Left ventricle myocardium inferior (tissue), 1 donor: ENCODE measurements at places on chromosomes 3 and 15. TPM values are rescaled to one million over a fixed set of nuclear protein-coding genes. Genes with fewer than 3 reads are reported as not detected.

Gene SSUH2
- 1.1 TPM for total RNA-seq

Gene SLC24A1
- 2.3 TPM for total RNA-seq

Gene SLTM
- total RNA-seq, result 47.8 TPM

Gene TRPM7
- 32.2 TPM for total RNA-seq

Gene ADAM10
- 74.0 TPM for total RNA-seq

Gene ANXA2
- 123 TPM for total RNA-seq

Gene SNX4
- 16.6 TPM for total RNA-seq

Gene WDR93
- total RNA-seq, result not detected

GRCh38 chr3:60578936-60579335 lies 672.3 kb downstream of the FHIT start:
- DNase-seq, result no peak

- peak; percentile 36 for DNase-seq
Measured at GRCh38 chr3:31980530-31981205, 394 bp downstream of the OSBPL10 start.

GRCh38 chr3:145124900-145125678 lies 1035.9 kb downstream of the PLOD2 start:
- no peak for DNase-seq

- no peak for DNase-seq
Measured at GRCh38 chr15:33357845-33358244, 47.1 kb downstream of the RYR3 start.

GRCh38 chr3:131360191-131360755 lies 21.3 kb upstream of the NUDT16 start:
- DNase-seq, result no peak

DNA sequence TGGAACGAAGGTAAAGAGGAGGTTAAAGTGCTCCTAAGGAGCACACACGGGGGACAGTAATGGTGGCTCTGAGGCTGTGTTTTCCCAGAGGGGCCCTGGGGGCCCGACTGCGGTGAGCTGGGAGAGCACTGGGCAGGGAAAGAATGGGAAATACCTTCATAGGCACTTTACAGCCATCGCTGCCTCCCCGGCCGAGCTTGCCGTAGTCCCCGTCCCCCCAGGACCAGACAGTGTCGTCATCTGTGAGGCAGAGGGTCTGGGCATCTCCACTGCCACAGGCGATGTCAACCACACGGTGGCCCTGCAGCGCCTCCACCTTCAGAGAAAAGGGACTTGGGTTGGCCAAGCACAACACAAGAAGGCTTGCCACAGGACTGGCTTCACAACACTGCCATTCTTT lies 32.8 kb upstream of the OCA2 start:
- no peak for DNase-seq

- DNase-seq, result no peak
Measured at GRCh38 chr3:194103505-194103904, 32.4 kb upstream of the HES1 start.

- DNase-seq, result no peak
Measured at GRCh38 chr3:13264468-13264795, 155.7 kb downstream of the NUP210 start.

DNA sequence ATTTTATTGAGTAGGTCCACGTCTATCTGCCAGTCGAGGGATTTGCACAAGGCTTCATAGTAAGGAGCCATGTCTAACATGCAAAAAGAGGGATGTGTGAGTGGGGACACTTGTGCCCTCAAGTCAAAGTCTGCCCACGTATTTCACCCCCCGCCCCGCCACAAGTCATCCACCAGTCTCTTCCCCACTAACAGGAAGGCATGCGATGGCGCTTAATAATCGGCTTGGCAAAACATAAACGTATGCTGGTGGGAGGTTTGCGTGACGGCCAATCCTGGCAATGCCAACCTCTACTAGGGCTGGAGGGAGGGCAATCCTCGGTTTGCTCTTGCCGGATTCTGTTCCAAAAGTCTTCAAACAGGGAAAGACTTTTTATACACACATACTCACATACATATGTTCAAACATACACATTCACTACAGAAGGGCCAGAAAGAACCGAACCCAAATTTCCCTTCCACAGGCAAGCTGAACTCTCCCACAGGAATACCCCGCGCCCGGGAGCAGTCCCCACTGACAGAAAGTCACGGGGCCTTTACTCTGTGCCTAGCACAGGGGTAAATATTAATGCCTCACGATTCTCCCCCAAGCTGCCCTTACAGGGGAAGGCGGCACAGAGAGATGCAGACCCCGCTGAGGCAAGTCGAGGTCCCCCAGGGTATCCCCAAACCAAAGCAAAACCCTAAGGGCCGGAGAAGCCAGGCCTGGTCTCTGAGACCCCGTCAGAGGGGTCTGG lies 675 bp downstream of the PSMD6 start:
- DNase-seq, result no peak

- no peak for DNase-seq
Measured at GRCh38 chr15:63974021-63974420, 72.3 kb downstream of the DAPK2 start.

- no peak for DNase-seq
Measured at GRCh38 chr3:60225848-60226247, 1025.4 kb downstream of the FHIT start.

DNA sequence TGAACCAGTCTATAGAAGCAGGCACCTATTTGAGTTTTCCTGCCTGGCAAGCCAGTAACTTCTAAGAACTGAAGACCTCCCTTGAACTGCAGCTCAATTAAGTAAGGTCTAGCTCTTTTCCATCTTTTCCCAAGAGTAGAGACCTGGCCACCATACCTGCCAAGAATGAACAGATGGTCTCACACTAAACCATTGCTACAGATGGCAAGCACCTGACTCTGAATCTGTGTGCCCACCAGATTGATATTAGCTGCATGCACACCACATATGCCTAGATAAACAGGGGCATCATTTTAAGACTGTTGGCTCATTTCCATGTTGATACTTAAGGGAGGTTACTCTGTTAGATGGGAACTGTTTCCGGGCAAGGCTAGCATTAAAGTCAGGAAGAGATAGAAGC lies 34.8 kb upstream of the GSK3B start:
- DNase-seq, result no peak

DNA sequence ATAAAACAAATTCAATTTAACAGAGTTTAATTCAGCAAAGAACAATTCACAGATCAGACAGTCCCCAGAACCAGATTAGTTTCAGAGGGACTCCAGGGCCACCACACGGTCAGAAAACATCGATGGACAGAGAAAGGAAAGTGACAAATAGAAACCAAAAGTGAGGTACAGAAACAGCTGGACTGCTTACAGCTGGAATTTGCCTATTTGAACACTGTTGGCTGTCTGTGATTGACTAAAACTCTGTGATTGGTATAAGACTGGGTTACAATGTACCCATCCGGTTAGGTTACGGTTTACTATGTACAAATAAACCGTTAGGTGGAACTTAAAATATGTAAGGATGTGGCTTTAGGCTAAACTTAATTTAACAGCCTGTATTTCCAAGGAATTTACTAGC lies 30.3 kb downstream of the MOBP start:
- no peak for DNase-seq

GRCh38 chr3:31733234-31733667 lies 200.5 kb downstream of the STT3B start:
- DNase-seq, result no peak

GRCh38 chr3:184545769-184546168 lies 15.8 kb upstream of the EPHB3 start:
- no peak for DNase-seq
